Stimulated activated CD8-positive, alpha-beta memory T cell treated with anti-CD3 and anti-CD28 coated beads, Interleukin-7, amount 100 ng/mL, for 48 hours (primary cell): ENCODE measurements at places on chromosomes 3 and 15.

DNA sequence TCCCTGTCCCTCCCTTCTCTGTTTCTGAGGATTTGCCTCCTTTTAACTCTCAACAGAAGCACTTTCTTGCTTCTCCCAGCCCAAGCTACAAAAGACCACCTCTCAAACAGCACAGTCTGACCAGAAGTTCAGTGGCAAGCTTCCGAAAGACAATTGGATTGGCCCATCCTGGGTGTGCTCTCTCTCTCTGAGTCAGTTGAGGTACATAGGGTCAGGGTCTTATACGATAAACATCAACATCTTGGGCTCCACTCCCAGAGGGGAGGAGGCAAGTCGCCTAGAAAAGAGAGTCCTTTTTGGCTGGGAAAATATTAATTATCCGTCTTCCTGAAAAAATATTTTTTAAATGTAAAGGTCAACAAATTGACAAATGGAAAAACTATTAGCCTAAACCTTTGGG lies 155.8 kb downstream of the TMCO5A start:
- DNase-seq = no peak

- no peak for DNase-seq
Observed at GRCh38 chr3:184300378-184300720, 1.3 kb downstream of the PSMD2 start.

DNA sequence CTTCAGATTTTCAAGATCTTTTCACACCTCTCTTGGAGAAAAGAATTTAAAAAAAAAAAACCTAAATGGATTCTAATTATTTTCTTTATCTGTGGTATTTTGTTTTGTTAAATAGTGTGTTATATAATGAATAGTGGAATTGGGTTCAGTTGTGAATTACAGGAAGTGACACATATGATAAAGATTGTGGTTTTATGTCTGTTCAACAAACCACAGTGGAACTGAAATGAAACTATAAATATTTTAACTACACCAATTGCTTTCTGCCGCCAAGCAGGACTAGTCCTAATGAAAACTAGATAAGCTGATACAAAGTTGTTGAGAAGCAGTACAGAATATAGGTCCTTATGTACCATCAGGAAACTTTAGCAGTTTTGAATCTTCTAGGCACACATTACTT lies 121.6 kb downstream of the UBE2E2 start:
- no peak for DNase-seq

DNA sequence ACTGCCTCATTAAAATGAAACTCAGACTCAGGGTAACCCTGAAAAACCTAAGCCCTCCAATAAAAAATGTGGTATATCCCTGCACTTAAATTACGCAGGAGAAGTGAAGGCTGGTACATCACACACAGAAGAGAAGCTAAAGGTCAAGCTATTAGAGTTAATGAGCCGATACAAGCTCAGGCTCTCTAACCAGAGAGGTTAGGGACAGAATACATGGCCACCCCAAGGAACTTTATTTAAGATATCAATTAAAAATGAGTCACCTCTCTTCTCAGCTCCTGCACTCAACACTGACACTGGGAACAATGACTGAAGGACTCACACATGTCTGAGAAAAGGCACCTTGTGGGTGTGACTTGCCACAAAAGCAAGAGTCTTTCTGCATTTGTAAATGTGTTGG lies 800.6 kb upstream of the CFAP20DC start:
- DNase-seq = no peak

- no peak for DNase-seq
Observed at GRCh38 chr3:174193604-174194003, 665.5 kb upstream of the NAALADL2 start.

DNA sequence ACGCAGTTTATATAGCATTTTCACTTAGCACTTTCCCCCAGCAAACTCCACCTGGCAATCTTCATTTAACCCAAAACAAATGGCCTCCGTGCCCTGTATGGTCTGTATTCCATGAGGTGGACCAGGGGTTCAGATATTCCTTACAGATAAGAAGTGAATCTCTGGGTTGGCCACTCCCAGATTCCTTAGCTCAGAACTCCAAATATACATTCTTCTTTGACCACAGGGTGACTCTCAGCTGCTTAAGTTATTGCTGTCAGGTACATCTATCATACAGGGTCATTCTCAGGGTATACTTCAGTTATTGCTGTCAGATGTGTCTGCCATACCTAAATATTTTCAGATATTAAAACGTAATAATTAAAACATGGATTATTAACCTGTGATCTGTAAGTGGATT lies 229.8 kb downstream of the TBL1XR1 start:
- DNase-seq = no peak
